CD4-positive, alpha-beta T cell treated with Interleukin-4 for 1 hour (primary cell): ENCODE measurements at places on chromosomes 7 and 10.
A peak's percentile ranks its signal among the peaks of the same experiment; 100 is the strongest.

GRCh38 chr7:23469150-23469960, 936 bp downstream of the IGF2BP3 start:
- DNase-seq: peak; percentile 38

DNA sequence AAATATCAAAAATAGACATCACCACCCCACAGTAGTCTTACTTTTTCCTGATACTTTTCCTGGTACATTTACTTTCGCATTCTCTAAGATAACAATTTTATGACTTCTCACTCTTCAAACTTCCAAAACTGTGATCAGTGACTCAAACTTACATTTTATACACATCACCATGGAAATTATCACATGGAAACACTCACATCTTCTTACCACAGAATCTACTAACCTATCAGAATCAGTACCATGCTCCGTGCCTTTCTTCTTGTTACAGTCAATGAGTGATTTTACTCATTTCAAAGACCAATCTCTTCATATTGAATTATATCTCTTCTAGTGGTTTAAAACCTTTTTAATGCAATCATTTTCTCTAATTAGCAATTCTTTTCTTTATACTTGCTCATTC, 120.3 kb downstream of the PTEN start:
- DNase-seq: no peak

- peak; percentile 62 for DNase-seq
Measured at GRCh38 chr7:100965723-100966541, 3.4 kb upstream of the MUC12 start.

DNA sequence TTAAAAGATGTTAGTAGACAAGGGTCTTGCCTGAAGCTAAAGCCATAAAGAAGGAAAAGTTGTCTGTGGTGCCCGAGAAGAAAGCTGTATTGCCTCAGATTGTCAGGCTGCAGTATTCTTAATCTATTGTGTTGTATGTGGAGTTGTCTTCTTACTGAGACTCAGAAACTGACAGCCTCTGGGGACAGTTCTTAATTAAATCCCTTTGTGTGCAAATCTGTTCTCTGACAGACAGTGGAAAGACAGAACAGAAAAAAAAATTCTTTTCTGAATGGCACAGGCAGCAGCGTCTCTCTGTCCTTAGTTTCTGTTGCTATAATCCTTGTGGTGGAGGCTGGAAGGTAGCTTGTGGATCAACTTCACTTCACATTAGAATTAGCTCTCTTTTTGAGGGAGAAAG, 16.8 kb downstream of the VWC2 start:
- no peak for DNase-seq

DNA sequence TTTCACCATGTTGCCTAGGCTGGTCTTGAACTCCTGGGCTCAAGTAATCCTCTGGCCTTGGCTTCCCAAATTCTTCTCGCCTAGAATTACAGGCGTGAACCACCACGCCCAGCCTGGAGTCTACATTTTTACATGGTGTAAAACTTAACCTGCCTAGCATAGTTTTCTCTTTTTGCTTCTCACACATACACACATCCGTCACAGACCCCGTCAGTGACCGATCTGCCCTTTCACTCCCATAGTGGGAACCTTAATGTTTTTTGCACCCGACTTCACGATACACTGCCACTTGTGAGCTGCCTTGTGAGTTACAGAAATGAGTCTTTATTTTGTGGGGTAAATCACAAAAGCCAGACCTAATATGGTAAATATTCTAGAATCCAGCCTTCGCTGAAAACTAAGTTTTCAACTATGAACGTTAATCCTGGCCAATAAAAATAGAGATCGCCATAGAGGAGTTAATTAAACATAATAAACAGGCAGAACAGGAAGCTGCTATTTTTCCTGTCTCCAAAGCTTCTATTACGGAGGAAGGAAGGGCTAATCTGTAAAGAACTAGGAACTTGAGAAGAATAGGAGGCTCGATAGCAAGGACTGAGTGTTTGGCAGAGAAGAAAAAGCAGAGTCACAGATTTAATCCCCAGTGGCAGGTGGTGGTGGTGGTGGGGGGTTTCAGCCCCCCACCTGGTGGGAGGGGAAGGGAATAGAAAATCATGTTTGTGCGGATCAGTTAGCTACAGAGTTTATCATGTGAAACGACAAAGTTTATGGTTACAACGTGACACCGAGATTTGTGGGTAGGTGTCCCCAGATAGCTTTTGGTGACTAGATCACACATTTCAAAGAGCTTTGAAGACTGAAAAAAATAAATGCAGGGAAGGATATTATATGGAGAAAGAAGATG, 14.7 kb upstream of the FAM171A1 start:
- DNase-seq: no peak

DNA sequence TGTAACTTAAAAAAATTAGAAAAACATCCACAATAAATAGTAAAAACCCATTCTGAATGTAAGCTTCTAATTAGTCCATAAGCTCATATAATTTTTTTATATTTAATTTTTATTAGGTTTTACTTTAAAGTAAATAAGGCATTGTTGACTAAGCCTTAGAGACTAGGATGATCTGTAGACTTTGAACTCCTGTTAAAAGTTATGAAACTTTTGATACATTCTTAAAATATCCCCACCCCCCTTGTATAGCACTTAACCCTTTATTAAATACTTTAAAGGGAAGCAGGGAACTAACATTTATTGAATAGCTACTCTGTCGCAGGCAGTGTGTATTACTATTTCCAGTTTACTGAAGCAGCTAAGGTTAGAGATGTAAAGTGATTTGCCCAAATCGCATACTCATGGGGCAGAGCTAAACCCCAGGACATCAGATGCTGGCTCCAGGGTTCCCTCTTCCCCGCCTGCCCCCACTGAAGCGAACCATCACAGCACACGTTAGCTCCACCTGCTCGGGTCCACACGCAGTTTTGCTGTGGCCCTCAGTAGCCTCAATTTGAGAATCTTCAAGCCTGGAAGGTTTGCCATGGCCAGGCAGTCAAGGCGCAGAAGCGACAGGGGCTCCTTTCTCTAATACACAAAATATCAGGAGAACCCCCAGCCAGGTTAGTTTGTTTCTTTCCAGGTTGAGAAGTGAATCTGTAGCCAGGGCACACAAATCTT, 762 bp downstream of the PON1 start:
- no peak for DNase-seq

DNA sequence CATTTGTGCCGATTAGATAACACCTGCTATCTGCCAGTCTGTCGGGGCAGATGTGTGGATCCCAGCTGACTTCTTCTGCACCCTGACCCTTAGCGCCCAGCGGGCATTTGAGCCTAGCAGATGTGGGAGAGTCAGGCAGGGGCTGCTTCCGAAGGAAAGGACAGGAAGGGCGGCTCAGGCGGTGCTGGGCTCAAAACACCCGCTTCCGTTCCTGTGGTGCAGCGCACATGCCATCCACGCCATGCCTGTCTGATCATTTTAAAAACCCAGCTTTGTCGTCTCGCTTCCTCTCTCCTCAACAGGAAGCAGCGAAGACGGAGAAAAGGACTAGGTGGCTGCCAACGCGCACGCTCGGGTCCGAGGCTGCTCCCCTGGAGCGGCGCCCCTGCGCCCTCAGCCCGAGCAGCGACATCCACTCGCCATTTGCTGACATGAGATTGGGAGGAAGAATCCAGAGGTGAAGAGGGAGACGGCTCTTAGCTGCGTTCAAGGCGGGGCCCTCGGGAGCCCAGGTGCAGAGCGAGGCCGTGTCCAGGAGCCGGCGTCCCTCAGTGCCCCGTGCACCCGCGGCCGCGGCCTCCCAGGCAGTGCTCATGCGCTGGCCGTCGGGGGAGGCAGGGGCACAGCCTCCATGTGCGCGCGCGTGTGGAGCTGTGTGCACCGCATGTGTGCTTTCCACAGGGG, 5.9 kb upstream of the BHLHA15 start:
- no peak for DNase-seq

DNA sequence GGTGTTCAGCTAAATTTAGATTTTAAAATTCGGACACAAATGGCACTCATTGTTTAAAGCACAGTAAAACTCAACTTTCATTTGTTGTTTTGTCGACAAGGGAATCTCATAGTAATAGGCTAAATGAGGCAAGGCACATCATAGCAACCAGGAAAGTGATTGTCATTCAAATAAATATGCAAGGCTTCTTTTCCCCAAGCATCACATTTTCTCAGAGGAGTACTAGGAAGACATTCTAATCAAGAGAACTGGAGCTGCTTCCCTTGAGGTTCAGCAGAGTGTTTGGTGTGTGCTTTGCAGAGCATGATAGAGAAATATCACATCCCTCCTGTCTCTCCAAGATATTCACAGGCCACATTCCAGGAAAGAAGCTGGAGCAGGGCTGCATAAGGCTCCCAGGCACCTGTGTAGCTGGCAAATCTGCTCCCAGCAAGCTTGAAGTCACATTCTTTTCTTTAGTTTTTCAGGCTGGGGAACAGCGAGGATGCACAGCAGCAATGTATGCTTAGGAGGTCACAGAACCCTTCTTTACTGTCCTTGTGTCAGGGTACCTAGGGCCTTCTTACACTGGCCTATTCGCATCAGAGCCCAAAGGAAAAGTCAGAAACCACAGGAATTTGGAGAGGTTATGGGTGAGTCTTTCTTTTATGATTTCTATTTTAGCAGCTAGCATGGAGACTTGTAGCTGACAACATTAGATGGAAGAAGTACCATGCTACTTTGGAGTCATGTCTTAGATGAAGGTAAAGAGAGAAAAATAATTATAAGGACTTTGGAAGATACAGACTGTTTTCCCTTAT, 95.9 kb upstream of the HDAC9 start:
- DNase-seq: no peak

DNA sequence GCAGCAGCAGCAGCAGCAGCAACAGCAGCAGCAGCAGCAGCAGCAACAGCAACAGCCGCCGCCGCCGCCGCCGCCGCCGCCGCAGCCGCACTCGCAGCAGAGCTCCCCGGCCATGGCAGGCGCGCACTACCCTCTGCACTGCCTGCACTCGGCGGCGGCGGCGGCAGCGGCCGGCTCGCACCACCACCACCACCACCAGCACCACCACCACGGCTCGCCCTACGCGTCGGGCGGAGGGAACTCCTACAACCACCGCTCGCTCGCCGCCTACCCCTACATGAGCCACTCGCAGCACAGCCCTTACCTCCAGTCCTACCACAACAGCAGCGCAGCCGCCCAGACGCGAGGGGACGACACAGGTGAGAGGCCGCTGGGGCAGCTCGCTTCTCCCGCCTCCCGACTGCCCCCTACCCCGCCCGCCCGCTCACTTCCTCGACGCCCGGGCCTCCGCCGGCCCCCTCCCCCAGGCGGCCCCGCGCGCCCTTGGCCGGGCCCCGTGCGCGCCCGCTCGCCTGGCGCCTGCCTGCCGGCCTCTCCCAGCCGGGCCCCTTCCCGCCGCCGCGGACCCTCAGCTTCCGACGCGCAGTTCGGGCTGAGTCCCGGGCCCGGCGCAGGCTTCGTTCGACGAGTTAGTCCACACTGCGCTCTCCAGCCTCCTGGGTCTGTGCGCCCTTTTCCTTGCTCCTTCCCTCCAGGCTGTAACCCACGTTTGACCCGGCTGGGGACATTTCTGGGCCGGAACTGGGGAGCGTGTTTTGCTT, 882 bp downstream of the DLX6 start:
- DNase-seq: no peak

- no peak for DNase-seq
Measured at GRCh38 chr7:42197451-42197850, 39.6 kb downstream of the GLI3 start.

GRCh38 chr7:148304456-148304855, 286.1 kb upstream of the C7orf33 start:
- DNase-seq: no peak

- no peak for DNase-seq
Measured at GRCh38 chr7:721619-722248, 4.8 kb upstream of the DNAAF5 start.

- DNase-seq: no peak
Measured at GRCh38 chr10:132632091-132632561, 94.5 kb downstream of the INPP5A start.

DNA sequence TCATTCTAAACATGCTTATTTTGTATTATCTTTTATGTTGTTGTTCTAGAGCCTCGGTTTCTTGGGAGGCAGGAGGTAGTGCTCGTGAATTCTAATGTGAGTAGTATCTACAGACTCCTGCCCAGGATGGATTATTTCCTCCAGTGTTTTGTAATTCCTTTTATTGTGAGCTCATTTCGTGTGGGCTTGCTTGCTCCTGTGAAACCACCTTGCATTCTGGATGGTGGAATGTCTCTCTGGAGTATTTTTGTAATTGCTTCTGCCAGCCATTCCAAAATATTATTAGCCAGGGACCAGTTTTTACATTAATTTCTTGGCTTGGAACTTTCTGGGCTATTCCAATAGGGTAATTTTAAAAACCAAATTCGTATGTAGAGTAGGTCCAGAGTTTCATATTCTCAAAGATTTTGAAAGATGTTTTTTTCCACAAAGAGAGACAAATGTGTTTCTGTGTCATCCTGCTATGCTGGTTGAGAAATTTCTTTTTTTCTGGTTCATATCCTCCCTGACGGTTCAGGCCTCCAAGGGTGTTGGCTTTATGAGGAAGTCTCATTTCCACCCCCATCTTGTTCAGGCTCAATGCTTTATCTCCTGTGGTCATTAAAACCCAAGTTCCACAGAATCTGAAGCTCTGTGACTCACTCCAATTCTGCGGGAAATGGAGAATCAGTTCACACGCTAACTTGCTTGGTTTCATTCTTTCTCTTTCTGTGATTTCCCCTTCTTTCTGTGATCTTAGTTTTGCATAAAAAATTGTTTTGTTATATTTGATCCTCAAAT, 41.7 kb upstream of the CALD1 start:
- peak; percentile 23 for DNase-seq

DNA sequence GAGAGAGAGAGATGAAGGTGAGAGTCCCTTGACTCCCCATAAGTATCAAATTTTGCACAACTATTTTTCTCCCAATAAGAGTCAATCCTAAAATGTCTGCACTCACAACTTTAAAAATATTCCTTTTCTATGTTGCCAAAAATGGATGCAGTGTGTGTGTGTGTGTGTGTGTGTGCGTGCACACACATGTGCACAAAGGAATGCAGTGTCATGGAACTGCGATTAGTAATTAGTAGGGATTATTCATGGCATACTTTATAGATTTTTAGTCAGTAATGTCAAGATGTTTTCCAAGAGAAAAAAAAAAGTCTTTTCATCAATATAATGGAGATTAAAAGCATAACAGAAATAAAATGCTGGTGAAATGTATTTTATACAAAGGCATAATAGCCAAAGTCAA, 179.1 kb upstream of the LRRTM3 start:
- DNase-seq: no peak

DNA sequence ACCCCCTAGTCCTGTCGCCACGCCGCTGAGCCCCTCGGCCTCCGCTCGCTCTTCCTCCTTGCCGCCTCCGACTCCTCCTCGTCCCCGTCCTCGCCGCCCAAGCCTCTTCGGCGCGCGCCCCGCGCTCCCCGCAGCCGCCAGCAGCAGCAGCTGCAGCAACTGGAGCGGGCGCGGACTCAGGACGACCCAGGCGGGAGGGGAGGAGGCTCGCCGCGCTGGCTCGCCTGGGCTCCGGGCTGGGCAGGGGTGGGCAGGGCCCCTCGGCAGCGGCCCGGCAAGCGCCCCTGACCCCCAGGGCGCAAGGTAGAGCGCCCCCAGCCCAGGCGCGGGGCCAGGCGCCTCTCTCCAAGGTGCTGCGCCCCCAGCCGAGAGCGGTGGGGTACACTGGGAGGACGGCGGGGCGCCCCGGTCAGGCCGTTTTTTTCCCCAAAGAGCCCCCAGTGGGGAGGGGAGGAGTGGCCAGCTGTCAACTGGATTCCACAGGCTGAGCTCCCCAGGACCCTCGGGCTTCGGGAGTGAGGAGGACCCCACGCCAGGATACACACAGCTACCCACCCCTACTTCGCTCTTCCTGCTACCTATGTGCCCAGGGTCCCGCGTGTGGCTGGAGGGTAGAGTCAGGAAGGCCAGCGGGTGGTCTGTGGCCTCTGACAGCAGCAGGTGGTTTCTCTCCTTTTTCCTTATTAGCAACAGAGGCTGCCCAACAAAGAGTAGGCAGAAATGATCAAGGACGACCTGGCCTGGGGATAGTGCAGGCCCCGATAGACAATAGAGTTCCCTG, 903 bp upstream of the KCNMA1 start:
- no peak for DNase-seq
